ENCODE measurements at places on chromosomes 4 and X.

GRCh38 chrX:104284507-104284906 lies 29.8 kb upstream of the ESX1 start:
- no peak for DNase-seq

- DNase-seq = no peak
Observed at GRCh38 chrX:118807151-118808017, 16.2 kb upstream of the ZCCHC12 start.

DNA sequence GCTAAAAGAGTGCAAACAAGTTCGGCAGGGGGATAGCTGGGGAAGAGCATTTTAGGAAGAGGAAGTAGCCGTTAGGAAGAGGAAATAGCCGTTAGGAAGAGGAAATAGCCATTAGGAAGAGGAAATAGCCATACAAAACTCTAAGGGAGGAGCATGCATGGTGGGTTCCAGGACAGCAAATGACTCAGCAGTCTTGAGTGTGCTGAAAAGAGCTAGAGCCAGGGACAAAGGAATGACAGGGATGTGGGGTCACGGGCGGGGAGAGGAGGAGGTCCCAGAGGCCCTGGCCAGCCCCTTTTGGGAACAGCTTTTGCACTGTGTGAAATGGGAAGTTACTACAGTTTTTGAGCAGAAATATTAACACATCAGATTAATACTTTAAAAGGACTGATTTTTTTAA lies 882.6 kb downstream of the TRIML1 start:
- no peak for DNase-seq

DNA sequence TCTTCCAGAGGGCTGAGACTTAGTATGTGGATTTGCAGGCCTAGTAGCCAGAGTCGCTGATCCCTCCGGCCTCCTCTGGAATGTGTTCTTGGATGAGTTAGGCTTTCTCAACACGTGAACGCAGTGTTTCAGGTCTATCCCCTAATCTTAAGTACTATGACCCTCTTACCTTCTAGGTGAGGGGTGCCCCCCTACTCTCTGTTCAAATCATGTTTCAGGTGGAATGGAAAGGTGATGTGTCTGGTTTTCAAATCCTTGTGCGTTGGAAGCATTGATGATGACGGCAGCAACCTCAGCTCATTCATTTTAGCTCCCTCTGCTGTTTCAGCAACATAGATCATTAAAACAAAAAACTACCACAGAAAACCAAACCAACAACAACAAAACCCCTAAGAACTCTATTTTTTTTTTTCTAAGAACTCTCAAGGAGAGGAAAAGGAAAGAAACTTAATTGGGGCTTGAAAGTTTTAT lies 56.4 kb downstream of the RWDD4 start:
- no peak for DNase-seq

GRCh38 chrX:39721566-39722279 lies 376.0 kb downstream of the BCOR start:
- DNase-seq = no peak

GRCh38 chrX:37701588-37701987 lies 16.0 kb downstream of the XK start:
- no peak for DNase-seq

- DNase-seq = no peak
Observed at GRCh38 chr4:80521438-80521837, 185.9 kb downstream of the CFAP299 start.

DNA sequence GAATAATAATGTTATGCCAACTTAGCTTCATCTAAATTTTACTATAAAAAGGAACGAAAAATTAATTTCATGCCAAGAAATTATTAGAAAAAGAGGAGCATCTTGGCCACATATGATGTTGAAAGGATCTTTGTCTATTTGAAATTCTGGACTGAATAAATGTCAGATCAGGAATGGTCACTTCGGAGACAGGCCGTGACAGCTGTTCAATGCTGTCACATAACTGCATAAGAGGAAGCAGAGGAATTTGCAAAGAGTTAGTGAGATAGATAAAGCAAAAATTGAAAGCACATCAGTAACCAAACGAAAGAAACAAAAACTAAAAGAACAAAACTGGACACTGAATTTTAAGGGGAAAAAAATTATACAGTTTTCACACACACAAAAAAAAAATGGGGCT lies 100.9 kb downstream of the GASK1B start:
- DNase-seq = no peak
